Thymus (tissue), 14 donors: ENCODE measurements at places on chromosomes 2 and 18. TPM values are rescaled to one million over a fixed set of nuclear protein-coding genes. Genes with fewer than 3 reads are reported as not detected.

Gene MAP2
- 2.5 TPM for total RNA-seq

Gene SERPINB2
- 2.5 TPM for total RNA-seq

Gene CNGA3
- total RNA-seq = 0.09 TPM

Gene SERPINB3
- 2.6 TPM for total RNA-seq

Gene IMPACT
- total RNA-seq = 17.1 TPM

Gene ALK
- total RNA-seq = 0.19 TPM
